ENCODE measurements at places on chromosomes 7 and 10.
A peak's percentile ranks its signal among the peaks of the same experiment; 100 is the strongest.

DNA sequence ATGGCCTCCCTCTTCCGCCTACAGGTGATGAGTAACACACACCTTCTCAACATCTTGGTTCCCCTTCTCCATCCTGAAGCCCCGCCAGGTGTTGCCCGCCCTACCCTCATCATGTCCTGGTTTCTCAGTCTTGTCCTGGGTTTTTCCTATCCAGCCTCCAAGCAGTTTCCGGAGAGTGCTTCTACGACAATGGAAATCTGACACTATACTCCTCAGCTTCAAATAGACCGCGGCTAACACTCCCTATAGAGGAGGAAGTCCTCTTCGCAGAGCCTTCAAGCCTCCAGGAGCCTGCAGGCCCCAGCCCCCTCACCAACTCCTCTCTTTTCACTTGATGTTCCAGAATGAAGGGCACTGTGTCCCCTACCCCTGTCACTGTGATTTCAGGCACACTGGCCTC lies 147.4 kb downstream of the PRPF18 start:
- DNase-seq: no peak

GRCh38 chr7:36951257-36951697 lies 227.0 kb upstream of the AOAH start:
- DNase-seq: peak; percentile 52

- DNase-seq: no peak
These were observed 58.9 kb upstream of the STRIP2 start for GRCh38 chr7:129375141-129375938.

GRCh38 chr10:132486539-132487121 lies 51.0 kb upstream of the INPP5A start:
- DNase-seq: no peak

DNA sequence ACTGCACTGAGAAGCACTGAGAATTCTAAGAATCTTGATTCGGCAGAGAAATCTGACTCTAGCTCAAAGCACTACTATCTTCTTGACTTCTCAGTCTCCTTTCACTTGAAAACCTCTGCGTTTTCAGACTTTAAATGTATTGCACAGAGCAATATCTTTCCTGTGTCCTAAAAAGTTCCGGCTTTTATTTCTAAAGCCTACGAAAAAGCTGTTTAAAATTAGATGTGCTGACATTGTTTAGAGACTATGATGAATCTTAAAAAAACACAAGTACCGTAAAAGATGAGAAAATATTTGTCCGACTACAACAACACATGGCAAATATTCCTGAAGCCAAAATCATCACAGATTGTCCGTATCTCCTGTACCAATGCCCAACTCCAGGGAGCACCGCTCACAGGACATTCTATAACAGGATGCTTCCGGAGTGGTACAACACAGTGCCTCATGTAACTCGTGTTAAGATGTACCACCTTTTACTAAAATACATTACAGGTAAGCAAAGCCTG lies 136.9 kb downstream of the CUBN start:
- no peak for DNase-seq

DNA sequence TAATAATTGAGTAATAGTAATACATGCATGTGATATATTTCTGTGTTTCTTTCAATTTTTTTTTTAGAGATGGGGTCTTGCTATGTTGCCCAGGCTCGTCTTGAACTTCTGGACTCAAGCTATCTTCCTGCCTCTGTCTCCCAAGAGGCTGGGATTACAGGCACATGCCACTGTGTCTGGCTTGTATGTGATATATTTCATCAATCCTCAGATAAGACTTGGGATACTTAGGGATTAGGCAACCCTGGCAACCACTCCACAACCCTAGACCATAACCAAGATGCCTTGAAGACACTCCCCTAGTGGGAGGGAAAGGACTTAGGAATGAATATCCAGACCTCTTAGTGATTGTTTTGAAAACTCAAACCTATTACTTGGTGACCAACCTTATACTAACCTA lies 154.8 kb downstream of the CCDC3 start:
- no peak for DNase-seq

GRCh38 chr7:156472267-156472666 lies 168.3 kb upstream of the RNF32 start:
- DNase-seq: no peak

DNA sequence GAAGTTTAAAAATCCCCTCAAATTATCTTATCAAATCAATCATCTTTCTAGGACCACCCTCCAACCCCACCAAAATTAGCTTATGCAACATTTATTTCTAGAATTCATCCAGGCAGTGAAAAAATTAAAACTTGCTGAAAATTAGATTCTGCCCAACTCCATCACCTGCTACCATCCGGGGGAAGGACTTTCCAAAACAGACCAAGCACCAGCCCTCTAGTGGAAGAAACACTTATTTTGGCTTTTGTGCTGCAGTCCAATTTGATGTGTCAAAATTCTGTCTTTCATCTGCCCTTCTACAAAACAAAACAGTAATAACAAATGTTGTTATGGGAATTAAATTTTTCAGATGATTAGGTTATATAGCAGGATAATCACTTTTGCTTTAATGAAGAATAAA lies 35.1 kb downstream of the GCC1 start:
- DNase-seq: no peak

GRCh38 chr7:130151591-130152492 lies 53.4 kb downstream of the TMEM209 start:
- DNase-seq: no peak

DNA sequence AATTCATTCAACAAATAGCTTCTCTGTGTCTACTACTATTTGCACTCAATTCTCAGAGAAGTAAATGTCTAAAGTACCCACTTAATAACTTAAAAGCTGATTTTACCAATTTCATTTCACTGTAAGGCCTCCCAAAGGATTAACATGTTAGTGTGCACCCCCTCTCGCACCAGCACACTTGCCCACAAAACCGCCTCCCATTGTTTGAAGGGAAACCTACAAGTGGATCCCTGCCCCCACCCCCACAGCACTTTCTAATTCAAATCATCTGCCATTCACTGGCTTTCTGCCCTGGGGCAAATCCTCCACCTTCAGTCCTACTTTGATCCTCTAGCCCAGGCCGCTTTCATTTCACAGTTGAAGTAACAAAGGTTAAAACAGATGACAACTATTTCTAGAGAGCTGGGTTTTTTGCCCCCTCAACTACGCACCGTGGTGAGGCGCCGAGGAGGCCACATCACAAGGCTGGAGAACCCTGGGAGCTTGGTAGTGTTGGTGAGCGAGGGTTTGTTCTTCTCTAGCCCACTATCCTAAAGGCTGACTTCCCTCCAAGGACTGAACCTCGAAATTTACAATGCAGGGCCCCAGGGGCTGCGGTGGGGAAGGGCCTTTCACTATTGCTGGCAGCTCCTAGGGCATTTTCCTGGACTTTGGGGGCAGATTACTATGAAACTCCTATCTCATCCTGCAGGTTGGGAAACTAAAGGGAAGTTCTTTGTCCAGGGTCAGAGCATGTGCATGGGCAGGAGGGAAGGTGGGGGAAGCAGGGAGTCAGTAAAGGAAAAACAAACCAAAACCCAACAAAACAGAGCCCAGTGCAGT lies 517.4 kb upstream of the ZMIZ1 start:
- no peak for DNase-seq

GRCh38 chr7:135998081-135998480 lies 20.9 kb upstream of the MTPN start:
- DNase-seq: no peak

GRCh38 chr10:119483001-119483400 lies 59.5 kb downstream of the RGS10 start:
- no peak for DNase-seq

DNA sequence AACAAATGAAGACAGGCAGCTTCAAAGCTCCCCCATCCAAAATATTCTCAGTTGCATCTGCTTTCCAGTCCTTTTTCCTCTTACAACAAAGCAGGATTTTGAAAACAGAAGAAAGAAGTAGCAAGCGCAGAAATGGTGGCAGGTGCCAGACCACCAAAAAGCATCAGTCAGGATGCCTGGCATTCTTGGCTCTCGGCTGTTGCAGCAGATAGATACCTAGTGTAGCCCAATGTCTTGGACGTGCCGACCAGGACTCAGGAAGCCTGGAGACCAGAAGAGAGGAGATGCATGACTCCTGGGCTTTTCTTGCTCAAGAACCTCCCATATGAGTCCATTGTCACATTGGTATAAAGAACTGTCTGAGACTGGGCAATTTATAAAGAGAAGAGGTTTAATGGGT lies 115.2 kb downstream of the RAB18 start:
- no peak for DNase-seq

GRCh38 chr10:34702093-34702937 lies 112.8 kb downstream of the PARD3 start:
- no peak for DNase-seq

DNA sequence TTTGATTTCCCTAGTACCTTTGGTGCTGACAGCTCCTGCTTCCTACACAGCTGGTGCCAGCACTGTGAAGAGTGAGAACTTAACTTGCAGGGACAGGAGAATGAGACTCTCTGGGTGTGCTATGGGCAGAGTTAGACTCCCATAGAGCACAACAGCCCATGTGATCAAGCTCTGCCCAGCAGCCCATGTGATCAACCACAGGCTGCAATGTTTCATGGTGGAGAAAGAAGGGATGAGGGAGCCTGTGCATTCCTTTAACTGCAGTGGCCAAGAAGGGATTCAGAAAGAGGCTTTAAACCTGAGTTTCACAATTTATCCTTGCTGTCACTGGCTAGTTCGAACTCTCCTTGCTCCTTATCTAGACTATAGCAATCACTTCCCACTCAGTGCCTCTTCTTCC lies 10.0 kb upstream of the MEST start:
- DNase-seq: no peak

GRCh38 chr10:118175148-118175547 lies 128.4 kb upstream of the RAB11FIP2 start:
- no peak for DNase-seq

- no peak for DNase-seq
These were observed 8.7 kb upstream of the EN2 start for GRCh38 chr7:155449008-155449868.

GRCh38 chr10:12844811-12845483 lies 156.6 kb downstream of the CCDC3 start:
- no peak for DNase-seq

DNA sequence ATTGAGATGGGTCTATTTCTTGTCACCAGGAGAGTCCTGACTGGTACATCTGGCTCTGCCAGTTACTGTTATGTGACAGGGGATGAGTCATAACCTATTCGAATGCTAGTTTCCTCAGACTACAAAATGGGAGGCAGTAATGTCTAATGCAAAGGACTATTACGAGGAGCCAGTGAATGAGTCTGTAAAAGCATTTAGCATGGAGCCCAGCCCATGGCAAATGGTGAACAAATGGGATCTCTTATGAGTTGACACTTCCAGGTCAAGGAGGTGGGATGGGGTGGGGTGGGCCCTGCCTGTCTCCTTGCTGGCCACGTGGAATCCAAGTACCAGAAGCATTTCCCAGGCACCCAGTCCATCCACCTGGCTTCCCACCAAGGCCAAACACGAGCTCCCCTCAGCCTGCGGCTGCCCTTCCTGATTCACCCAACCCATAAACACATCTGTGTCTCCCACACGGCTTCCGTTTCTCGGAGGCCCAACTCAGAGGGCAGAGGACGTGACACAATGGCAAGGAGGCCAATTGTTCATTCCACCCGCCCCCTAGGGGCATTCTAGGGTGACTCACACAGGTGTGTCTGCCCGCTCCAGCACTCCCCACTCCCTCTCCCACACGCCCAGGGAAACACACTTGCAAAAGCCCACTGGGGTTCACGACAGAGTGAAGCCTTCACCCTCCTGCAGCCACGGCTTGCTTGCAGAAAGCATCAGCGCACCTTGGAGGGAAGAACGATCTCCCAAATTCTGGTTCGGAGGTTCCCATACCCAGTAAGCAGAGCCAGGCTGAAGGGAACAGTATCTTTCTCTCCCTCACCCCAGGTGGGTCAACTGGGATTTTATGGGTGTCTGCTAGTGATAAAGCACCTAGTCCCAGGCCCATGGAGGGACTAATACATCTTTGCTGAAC lies 109.8 kb downstream of the SH3PXD2A start:
- DNase-seq: no peak

- peak; percentile 34 for DNase-seq
These were observed 31.7 kb downstream of the ITPRID1 start for GRCh38 chr7:31545549-31545948.

DNA sequence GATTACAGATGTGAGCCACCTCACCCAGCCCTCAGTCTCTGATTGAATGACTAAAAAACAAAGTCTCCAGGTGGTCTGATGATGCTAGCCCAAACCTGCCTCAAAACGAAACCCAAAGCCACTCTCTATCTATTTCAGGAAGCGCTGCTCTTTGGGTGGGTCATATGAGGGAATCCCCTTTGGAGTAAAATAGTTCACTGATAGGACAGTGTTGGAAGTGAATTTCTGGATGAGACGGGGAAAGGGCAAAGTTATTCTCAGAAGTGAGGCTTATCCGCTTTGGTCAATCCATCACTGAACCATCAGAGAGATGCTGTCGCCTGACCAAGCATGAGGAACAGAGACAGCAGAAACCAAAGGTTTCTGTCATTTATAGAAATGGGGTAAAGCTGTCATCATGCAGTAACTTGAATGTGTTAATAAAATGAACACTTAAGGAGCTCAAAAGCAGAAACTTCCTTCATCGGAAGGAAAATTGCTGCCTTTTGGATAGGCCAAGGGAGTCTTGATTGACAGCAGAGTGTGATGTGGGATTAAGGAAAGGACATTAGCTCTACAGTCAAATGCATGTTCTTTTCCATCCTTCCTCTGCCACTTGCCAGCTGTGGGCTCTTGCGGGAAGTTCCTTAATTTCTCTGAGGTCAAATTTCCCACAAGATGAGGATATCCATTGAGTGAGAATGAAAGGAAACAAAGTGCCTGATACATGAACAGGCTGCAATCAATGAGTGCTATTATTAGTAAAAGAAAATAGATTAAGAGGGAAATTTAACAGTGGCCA lies 64.9 kb upstream of the C1QL3 start:
- DNase-seq: no peak

DNA sequence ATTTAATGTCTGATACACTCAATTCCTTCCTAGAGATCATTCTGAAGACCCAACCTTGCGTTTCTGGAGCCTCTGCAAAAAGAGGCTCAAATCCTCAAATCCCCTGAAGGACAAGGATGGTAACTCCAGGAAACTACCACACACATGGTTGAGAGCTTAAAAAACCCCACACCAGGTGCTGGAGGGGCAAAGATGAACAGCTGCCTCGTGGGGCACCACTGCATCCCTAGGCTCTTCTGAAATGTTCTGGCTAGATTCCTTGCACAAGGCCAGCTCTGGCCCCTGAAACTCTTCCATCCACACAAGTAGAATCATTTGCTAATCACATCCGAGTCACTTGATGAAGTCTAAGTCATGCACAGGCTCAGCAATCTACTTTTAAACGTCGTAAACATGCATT lies 286.6 kb downstream of the ELMO1 start:
- no peak for DNase-seq

- DNase-seq: peak; percentile 59
These were observed 28.2 kb downstream of the TAS2R41 start for GRCh38 chr7:143505838-143506237.
